ENCODE measurements at places on chromosomes 16 and 17.

DNA sequence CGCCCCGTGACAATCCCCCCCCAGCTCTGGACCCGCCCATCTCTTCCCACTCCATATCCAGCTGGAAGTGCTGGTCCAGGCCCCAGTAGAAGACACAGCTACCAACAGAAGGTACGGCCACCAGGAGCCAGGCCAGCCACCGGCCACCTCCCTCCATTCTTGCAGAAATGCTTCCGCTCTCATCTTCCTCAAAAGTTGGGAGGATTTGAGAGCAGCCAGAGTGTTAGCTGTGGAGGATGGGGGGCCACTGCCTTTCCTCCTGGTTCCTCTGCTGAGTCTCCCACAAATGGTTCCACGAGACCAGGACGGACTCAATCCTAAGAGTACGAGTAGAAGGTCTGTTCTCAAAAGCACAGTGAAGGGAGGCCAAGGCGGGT, 78.3 kb downstream of the GAS7 start:
- no peak for DNase-seq

GRCh38 chr16:89971495-89972243, 23.1 kb downstream of the DEF8 start:
- DNase-seq: no peak

GRCh38 chr17:80671039-80671824, 126.6 kb downstream of the RPTOR start:
- no peak for DNase-seq

- no peak for DNase-seq
Measured at GRCh38 chr16:89141884-89142267, 29.7 kb upstream of the CDH15 start.

DNA sequence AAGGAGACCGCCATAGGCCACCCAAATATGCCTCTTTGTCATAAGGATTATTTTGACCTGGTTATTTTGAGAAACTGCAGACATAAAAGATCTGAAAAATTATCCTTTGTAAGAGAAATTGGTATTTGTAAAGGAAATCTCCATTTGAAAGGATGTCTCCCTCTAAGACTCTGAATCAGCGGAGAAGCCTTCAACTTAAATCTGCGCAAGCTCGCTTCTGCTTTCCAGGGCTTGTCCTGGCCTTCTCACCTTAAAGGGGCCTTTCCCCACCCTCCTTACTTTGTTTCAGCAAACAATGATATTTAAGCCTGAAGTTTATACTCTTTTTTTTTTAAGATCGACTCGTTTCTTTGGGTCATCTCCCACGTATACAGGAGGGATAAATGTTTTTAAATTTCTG, 34.5 kb downstream of the HSBP1 start:
- DNase-seq: no peak

DNA sequence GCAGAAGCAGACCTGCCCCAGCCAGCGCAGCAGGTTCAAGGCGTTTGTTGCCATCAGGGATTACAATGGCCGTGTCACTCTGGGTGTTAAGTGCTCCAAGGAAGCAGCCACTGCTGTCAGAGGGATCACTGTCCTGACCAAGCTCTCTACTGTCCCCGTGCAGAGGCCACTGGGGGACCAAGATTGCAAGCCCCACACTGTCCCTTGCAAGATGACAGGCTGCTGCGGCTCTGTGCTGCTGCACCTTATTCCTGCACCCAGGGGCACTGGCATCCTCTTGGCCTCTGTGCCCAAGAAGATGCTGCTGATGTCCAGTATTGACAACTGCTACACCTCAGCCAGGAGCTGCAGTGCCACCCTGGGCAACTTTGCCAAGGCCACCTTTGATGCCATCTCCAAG, 27.7 kb downstream of the ATPAF2 start:
- DNase-seq: no peak

GRCh38 chr17:35968520-35969054, 12.7 kb downstream of the CCL16 start:
- no peak for DNase-seq

DNA sequence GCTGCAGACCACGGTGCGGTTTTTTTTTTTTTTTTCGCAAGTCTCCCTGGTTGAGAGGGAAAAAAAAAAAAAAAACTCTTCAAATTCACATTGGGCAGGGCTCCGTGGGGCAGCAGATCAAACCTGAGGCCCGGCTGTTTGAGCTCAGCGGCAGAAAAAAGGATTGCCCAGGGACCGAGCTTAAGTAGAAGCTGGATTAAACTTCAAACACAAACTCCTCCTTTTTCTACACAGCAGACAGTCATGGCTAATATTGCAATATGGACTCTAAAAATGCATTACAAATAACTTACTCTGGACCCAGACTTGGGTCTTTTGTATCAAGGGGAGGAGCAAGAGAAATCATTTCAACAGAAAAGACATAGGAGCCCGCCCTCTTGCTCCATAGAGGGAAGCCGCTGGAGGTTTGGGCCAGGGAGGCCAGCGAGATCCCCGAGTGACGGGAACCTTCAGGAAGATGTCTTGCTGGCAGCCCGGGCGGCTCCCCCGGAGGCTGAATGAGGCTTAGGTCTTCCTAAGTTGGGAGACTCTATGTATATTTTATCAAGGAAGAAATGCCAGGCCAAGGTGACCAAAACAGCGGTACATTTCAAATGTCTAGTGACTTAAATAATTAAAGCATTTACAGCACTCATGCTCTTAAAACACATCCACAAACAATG, 167.7 kb downstream of the ZNF423 start:
- no peak for DNase-seq

GRCh38 chr17:74957935-74958740, 14.4 kb downstream of the HID1 start:
- peak; percentile 61 for DNase-seq

- DNase-seq: no peak
Measured at GRCh38 chr17:17156107-17156506, 50.0 kb downstream of the PLD6 start.

DNA sequence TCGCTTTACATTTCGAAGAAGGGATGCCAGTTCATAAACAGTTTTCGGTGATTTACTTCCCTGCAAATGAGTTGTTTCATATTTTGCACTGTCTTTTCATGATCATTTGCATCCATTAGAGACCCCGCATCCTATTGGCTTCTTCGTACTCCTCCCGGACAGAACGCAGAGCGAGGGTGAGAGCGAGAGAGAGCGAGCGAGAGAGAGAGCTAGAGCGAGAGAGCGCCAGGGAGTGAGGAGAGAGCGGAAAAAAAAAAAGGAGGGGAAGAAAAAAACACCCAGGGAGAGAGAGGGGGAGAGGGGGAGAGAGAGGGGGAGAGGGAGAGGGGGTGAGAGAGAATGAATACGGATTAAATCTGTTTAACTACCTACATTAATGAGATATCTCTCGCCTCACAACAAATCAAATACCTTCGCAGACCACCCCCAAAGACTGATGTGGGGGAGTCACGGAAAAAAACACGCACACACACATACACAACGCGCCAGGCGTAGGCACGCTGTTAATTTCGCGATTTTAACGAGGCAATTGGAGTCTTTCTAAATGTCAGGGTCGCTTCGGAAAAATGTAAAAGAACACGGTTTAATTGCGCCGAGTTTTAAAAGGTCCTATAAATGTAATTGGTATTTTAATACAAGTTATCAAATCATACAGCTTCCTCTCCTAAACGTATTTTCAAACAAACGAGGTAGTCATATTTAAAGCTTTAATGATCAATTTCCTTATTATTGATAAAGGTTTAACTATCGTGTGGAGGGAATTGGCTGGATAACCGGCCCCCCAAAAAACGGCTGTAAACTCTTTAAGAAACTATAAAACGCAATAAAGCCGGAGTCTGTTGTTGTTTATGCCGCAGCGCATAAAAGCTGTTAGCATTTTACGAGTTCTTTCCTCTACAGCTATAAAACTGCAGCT, at the start of gene HOXB8:
TSS of gene HOXB8 (minus strand) at position 246 of the 916 bp plus-strand sequence. CDS start 588 bp downstream, outside the sequence.
- DNase-seq: no peak

DNA sequence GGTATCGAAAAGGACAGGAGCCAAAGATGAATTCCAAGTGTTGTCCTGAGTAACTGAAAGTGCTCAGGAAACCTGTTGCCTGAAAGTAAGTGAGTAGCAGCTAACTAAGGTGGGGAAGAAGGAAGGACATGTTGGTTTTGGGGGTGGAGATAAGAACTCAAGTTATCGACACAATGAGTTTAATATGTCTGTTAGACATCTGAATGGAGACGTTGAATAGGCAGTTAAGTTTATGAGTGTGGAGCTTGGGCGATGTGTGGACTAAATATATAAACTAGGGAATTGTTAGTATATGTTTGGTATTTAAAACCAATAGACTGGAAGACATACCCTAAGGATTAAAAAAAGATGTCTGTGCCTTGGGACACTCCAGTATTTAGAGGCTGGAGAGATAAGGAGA, 82.7 kb upstream of the ASIC2 start:
- no peak for DNase-seq

DNA sequence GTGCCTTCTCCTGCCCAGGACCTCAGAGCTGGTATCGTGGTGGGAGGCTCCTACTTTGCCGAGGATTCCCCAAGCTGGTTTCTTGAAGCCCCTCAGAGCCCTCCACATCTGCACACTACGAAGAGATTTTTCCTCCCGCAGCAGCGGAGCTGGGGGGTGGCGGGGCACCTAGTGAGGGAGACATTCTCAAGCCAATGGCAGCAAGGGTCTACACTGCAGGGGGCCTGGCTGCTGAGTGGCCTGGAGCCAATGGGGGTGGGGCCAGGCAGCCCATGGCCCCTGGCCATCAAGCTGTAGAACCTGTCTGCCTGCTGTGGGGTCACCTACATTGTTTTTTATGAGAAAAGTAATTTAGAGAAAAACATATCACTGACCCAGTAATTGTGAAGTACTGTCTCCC, 5.0 kb downstream of the SLC26A11 start:
- no peak for DNase-seq

DNA sequence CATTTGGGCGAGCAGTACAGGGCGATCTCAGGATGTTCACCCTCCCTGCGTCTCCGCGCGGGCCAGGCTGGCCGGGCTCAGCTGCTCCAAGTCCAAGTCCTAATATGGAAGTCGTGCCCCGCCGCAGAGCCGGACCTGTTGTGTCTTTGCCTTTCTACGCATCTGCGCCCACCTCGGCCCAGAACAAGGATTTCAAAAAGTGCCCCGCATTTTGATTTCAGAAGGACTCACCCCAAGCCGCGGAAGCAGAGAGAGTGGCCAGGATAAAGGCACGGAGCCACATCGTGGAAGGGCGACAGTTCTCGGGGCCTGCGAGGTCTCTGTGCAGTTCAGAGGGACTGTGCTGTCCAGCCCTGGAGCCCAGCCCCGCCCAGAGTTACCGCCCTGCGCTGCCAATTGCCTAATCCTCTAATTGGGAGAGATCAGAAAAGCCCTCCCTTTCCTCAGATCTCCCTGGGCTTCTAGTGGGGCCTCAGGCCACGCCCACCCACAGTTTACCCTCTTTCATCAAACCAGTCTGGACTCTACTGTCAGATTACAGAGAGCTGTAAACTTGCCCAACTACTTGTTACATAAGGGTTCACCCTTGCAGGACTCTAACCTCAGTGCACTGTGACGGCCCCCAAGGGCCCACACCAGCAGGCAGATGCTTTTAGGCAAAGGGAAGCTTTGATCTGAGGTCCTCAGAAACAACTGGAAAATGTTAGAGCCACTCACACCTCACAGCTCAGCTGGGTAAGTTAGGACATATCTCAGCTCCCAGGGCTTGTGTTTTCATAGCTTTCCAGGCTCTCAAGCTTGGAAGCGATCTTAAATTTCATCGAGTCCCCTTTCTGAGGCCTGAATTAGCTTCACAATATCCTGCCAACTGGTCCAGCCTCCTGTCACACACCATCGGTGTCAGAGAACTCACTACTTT, at the start of gene CES1:
TSS of gene CES1 (minus strand) at position 324 of the 919 bp plus-strand sequence. CDS start at position 283, 41 bp downstream.
- no peak for DNase-seq
